ENCODE measurements at places on chromosomes 6 and 20.
A peak's percentile ranks its signal among the peaks of the same experiment; 100 is the strongest.

- DNase-seq, result no peak
Measured at GRCh38 chr20:24698706-24699206, 229.3 kb downstream of the SYNDIG1 start.

DNA sequence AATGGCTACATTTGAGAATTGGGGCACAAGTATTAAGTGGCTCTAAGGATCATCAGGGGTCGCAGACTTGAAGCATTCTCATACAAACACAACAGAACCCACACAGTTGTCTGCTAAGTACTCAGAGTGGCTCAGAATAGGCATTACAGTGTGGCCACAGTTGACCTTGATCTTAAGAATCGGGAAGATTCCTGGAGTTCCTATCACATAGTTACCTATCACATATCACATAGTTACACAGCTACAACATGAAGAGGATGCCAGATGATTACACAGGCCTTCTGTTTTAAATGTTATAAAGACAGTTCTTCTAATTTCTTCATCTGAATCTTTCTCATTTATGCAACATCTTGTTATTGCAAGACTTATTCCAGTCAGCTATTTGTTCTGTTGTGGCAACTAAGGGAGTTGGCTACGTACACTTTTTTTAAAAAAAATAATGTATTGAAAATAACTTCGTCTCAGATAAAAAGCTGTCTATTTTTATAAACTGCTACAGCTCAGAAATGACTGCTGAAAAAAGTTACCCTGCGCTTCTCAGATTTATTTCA is 129.0 kb downstream of the REV3L start:
- no peak for DNase-seq

GRCh38 chr6:43707269-43707668 is 19.7 kb upstream of the MRPS18A start:
- DNase-seq, result no peak

- DNase-seq, result no peak
Measured at GRCh38 chr20:10679269-10679668, 5.5 kb upstream of the JAG1 start.

- peak; percentile 50 for DNase-seq
Measured at GRCh38 chr6:139881728-139882211, 507.3 kb upstream of the CITED2 start.

GRCh38 chr6:37244430-37245310 is 12.9 kb upstream of the TBC1D22B start:
- DNase-seq, result peak; percentile 100

DNA sequence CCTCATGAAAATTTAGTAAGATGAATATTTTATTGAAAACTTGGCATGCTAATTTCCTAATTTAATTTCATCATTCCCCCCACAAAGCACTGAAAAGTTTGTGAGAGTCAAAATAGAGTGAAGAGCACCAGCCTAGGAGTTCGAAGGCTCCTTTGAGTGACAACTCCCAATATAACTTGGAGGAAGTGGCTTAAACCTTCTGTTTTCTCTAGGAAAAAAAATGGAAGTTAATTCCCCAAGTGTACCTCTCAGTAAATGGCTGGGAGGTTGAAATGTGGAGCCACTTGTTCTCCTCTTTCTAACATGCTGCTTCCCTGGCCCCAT is 107.3 kb downstream of the MAP3K7 start:
- no peak for DNase-seq

DNA sequence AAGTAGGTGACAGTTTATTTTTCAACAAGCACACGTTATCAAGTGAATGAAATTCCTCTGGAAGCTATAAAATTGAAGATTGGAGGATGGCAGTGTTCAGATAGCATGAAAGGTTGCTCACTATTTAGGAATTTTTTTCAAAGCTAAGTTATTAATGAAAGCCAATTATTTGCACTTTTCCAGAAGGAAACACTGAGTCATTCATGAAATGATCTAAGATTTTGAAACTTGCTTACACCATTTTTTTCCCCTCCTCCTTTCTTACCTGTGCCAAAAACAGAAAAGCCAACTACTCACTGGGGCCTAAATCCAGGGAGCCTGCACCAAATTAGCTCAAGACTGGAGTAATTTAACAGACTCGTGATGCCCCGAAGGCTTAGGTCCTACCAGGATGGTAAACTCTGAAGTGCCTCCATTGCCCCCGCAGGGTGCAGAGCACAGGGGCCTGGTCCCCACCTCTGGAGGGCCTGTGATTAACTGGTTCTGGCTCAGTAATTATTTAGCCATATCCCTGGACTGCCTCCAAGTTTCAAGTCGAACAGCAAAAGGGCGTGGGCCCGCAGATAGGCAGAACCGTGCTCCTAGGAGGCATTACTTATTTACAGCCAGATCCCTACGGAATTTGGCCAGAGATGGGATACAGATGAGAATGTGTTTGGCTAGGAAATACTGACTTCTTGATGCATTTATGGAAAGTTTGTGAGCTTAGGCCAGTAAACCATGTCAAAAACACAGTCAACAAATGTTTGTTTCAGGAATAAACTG is 28.0 kb upstream of the ZNF217 start:
- DNase-seq, result peak; percentile 66

DNA sequence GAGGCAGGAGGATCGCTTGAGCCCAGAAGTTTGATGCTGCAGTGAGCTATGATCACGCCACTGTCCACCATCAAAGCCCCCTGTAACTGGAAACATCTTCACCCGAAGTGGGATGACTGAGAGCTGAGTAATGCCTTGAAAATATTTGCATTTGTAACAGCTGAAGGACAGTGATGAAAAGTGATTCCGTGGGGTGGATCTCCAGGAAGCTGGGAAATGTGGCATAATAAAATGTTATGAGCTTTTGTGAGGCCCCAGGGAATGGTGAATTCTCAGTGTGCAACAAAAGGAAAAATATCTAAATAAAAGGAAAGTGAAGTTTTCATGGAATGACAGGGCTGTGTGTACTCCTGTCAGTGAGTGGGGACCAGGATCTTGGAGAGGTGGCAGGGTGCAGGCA is 92.0 kb downstream of the JAG1 start:
- DNase-seq, result peak; percentile 52

- no peak for DNase-seq
Measured at GRCh38 chr6:84033523-84034451, at the start of gene MRAP2. MRAP2 (plus strand) TSS chr6:84033772; CDS start chr6:84055319, 21,547 bp downstream.

DNA sequence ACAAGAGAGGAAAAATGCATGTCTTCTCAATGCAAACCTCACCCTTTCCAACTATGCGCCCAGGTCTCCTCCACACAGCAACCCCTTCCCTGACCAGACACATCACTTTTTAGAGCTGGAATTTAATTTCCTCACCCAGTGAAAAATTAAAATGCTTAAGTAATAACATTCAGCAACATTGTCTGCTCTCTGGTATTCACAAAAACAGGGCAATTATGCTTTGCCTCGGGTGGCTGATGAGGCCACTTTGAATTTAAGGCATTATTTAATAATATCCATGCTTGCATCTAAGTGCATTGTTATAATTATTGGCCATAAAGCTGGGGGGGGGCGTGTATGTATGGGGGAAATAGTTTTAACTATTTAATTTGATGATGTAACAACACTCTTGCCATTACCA is 777.8 kb upstream of the NRSN1 start:
- DNase-seq, result no peak

DNA sequence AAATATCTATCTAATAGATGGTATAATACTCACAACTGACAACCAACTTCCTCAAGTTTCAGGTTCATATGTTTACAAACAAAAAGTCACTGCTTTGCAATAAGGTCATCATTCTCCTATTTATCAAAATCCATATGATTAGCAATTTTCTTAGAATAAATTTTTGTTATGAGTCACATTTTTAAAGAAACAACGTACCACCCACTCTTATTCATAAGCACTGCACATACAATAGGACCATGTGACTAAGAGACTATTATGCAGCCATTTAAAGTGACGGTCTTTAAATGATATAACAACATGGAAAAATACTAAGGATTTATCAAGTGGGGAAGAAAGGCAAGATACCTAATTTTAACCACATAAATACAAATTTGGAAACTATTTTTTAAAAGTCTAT is 40.0 kb downstream of the REPS1 start:
- no peak for DNase-seq

GRCh38 chr20:46349035-46349741 is 40.9 kb upstream of the CDH22 start:
- peak; percentile 59 for DNase-seq

GRCh38 chr6:114315831-114316595 is 26.8 kb downstream of the HS3ST5 start:
- DNase-seq, result no peak

GRCh38 chr20:18466574-18466893 is 296 bp downstream of the DZANK1 start:
- DNase-seq, result no peak

DNA sequence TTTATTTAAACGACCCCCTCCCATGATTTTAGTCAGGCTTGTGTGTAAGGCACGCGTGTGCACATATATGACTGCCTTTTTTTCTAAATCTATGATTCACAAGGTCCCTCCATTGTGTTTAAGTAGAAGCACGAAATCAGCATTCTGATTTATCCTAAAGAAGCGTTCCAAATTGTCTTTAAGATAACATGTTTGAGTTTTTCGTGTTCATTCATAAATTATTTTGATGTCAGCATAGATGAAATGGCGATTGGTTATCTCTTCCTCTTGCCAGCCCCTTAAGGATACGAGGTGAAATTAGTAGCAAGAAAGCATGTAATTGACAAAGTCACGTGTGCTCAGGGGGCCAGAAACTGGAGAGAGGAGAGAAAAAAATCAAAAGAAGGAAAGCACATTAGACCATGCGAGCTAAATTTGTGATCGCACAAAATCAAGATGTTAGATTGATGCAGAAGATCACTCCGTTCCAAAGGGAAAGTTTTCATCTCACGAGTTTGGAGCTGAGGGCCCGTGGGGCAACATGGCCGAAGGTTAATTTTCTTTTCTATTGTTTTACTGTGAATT is at the start of gene LIN28B:
LIN28B (plus strand) TSS at position 377 of the 564 bp plus-strand sequence; CDS start at position 521, 144 bp downstream.
- DNase-seq, result peak; percentile 76

GRCh38 chr6:4344317-4344899 is 209.0 kb upstream of the ECI2 start:
- peak; percentile 40 for DNase-seq

DNA sequence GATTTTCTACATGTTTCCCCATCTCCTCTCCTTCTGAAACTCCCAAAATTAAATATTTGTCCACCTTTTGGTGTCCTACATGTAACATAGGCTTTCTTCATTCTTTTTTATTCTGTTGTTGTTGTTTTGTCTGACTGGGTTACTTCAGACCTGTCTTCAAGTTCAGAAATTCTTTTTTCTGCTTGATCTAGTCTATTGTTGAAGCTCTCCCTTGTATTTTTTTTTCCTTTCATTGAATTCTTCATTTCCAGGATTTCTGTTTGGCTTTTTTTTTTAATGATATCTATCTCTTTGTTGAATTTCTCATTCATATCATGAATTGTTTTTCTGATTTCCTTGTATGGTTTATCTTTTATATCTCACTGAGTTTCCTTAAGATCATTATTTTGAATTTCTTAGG is 20.6 kb upstream of the LGSN start:
- DNase-seq, result no peak

DNA sequence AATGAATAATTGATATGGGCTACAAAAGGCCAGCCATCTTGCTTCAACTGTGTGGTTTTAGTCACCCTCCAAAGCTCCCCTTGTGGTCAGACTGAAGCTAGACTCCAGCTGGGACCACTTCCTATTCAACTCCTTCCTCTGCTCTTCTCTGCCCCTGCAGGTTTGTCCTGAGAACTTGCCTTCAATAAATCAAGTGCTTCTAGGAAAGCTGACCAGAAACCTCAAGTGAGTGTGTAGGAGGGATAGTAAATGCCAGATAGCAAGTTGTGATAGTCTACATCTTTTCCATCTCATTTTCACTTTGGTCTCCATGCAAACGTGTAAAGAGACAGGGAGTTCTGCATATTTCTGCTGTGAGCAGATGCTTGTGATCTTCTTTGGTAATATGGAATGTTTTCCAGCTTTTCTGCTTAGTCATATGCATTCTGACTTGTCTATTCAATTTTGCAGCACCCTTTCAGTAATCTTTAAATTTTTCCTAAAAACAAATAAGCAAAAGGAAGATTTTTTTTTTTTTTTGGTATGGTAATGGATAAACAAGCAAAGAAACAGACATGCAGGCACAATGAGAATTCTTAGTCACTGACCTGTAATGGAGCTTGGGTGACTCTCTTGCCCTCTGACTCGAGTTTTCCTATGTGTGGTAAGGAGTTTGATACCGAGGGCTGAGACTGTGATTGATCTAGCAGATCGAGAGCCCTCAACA is 201.3 kb upstream of the BTBD3 start:
- DNase-seq, result peak; percentile 89

GRCh38 chr6:88843040-88843439 is 120.4 kb downstream of the RNGTT start:
- DNase-seq, result no peak

DNA sequence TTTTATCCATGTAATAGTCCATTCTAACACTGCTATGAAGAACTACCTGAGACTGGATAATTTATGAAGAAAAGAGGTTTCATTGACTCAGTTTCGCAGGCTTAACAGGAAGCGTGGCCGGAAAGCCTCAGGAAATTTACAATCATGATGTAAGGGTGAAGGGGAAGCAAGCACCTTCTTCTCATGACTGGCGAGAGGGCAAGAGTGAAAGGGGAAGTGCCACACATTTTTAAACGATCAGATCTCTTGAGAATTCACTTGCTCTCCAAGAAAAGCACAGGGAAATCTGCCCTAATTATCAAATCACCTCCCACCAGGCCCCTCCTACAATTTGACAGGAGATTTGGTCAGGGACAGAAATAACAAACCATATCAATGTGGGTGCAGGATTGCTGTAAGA is 859.7 kb downstream of the EPHA7 start:
- DNase-seq, result no peak

GRCh38 chr20:12808006-12808567 is 200.7 kb upstream of the SPTLC3 start:
- no peak for DNase-seq

DNA sequence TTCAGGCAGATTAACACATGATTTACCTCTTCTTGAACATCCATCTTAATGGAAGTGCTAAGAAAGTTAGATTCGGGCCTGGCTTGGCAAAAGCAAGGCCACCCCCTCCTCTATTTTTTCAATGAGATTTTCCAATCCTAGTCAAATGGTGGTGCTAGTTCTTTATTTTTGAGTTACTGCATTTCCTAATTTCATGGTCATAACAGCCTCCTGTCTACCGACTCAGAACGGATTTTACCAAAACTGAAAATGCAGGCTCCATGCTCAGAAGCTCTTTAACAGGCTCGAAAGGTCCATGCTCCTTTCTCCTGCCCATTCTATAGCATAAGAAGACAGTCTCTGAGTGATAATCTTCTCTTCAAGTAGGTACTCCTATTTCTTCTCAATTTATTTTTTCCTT is 117.2 kb upstream of the ESR1 start:
- DNase-seq, result no peak

- DNase-seq, result peak; percentile 73
Measured at GRCh38 chr20:4607287-4607713, 114.4 kb upstream of the PRND start.

- peak; percentile 18 for DNase-seq
Measured at GRCh38 chr6:144619966-144620365, 334.8 kb downstream of the UTRN start.

DNA sequence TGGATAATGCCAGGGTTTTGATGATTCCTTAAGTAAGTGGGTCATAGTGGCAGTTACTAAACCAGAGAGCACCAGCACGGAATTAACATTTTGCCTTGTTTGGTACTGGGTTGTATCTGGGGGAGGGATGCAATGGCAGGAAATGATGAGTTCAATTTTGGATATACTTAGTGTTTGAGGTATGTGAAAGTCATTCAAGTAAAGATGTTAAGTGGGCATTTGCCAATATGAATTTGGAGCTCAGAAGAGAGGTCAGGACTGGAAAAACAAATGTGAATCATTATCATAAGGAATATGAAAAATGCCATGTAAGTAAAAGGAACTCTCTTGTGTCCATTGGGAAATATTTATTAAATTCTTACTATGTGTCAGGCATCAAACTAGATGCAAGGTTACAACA is 6.2 kb downstream of the PXT1 start:
- DNase-seq, result no peak

GRCh38 chr6:72588155-72588554 is 33.7 kb upstream of the KCNQ5 start:
- no peak for DNase-seq
